ENCODE measurements at places on chromosomes 4 and X. TPM values are rescaled to one million over a fixed set of nuclear protein-coding genes. Genes with fewer than 3 reads are reported as not detected.

EBP gene
- 21.1 TPM for total RNA-seq

SUPT20HL2 gene
- total RNA-seq: not detected

CORIN gene
- total RNA-seq: 0.63 TPM

PNMA6F gene
- total RNA-seq: not detected

DRP2 gene
- total RNA-seq: 0.22 TPM

VEGFC gene
- total RNA-seq: 41.6 TPM

CYBB gene
- not detected for total RNA-seq

MAGEE2 gene
- not detected for total RNA-seq

CXCL3 gene
- not detected for total RNA-seq

HTN3 gene
- total RNA-seq: not detected

GRCh38 chr4:86675548-86675947 lies 81.4 kb downstream of the PTPN13 start:
- no peak for DNase-seq

- peak; percentile 76 for DNase-seq
Measured at GRCh38 chr4:145545538-145546174, 64.0 kb downstream of the SMAD1 start.

GRCh38 chr4:82983444-82983843 lies 27.2 kb downstream of the LIN54 start:
- no peak for DNase-seq

DNA sequence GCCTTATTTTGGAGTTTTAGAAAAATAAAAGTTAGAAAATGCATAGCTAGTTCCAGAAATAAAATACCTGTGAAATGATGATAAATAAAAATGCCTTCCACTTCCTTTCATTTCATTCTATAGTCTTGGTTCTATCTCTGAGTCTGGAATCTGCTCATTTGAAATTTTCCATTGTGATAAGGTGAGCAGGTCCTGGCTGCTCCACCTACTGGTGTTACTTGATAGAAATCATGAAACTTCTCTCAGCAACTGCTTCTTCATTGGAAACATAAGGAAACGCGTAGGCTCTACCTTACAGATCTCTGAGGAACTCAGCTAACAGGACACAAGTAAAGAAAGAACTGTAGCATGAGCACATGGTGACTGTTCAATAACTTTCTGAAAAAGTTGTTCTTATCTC lies 141.8 kb downstream of the DCHS2 start:
- DNase-seq: peak; percentile 37

DNA sequence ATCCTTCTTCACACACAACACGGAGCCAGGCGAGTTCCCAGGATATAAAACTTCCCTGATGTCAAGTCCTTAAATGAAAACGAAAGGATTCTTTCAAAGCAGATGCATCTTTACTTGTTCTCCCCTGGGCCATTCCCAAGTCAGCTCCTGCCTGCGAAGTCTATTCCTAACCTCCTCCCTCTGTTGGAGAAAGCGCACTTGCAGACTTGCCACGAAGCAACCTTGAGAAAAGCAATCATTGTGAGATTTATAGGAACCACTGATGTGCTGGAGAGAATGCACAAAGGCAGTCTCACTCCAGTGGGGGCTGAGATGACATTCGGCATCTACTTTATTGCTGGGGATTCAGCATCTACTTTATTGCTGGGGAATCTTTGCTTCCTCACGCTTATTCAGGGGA lies 155.7 kb downstream of the NSUN7 start:
- DNase-seq: no peak

- peak; percentile 16 for DNase-seq
Measured at GRCh38 chrX:107673431-107673830, 45.1 kb downstream of the PRPS1 start.

- DNase-seq: peak; percentile 65
Measured at GRCh38 chr4:1246901-1247863, 1.7 kb downstream of the CTBP1 start.

DNA sequence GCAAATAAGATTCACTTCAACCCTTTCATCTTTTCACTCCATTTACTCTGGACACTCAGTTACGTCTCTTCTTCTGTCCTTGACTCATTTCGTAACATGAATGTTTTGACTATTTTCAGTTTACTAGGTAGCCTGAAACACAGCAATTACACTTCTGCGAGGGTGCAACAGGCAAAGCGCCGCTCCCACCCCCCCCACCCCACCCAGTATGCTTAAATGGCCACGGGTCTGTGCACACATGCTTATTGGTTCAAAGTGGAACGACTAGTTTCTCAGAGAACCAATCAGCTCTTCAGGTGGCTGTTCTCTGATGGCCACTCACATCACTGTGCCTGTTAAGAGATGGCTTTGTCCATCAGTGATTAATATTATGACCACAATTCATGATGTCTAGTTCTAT lies 3.5 kb downstream of the BEND4 start:
- no peak for DNase-seq

GRCh38 chr4:27666943-27667342 lies 806.3 kb downstream of the STIM2 start:
- DNase-seq: no peak

- peak; percentile 70 for DNase-seq
Measured at GRCh38 chr4:83012200-83012686, 1.6 kb upstream of the LIN54 start.
